Neuronal stem cell (in vitro differentiated cells): ENCODE measurements at places on chromosomes 12 and 14.

DNA sequence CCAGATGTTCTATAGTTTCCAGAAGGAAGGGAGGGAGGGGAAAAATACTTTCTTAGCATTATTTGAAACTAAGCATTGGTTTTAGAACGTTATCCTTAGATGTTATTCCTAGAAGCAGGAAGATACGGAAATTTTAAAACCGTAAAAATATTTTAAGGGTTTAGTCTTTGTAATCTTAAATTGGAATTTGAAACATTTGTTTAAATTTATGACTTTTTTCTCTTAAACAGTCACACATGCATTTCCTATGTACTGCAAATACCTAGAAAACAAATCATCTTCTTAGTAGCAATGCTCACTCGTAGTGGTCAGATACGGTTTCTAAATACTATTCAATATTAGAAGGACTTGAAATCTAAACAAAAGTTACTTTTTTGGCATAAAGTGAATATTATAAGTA lies 282.0 kb downstream of the ERC1 start:
- H3K4me1 ChIP-seq: peaks cover under 1% of the 10 kb centered on the region
- H3K4me3 ChIP-seq: no peak overlapping the region
- no peak overlapping the region for H3K27ac ChIP-seq
- no peak for DNase-seq

DNA sequence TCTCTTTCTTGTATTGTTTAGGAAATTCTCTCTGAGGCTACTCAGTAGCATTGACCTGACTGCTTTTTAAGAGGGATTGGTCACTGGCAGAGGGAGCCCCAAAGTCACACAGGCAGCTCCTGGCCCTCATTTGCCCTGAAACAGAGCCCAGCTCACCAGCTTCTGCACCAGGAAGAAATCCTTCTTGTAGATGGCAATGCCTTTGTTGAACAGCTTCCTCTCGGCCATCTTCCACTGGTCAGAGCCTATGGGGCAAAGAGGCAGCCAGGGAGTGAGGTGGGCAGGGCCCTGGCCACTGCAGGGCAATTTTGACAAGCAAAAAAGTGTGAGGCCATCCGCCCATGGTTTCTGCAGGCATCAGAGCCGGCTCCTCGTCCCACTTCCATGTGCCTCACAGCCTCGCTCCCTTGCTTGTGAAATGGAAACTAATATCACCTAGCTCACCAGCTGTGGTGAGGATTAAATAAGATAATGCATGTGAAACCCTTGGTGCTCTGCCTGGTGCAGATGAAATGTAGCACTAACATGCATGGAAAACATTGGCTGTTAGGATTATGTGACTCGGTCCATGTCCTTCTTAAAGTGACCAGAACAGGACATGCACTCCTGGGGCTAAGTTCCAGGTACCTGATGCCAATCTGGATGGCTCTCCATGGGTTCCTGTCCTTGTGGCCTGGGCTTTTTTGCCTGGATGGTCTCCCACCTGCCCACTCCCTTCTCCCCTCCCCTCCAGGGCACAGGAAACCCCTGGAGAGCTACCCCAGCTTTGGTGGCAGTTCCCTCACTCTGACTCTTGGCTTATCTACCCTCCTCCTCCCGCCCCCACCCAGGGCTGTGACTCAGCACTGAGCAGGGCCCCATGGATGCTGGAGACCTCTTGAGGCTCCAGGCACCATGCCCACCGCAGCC lies 11.2 kb upstream of the PNMA1 start:
- no peak overlapping the region for H3K27ac ChIP-seq
- no peak for DNase-seq
- peaks cover 86% of the 10 kb centered on the region for H3K36me3 ChIP-seq
- peaks cover 17% of the 10 kb centered on the region for H3K4me1 ChIP-seq

- H3K27ac ChIP-seq: no peak overlapping the region
- no peaks in the 10 kb centered on the region for H3K4me1 ChIP-seq
- DNase-seq: no peak
- H3K36me3 ChIP-seq: no peaks in the 10 kb centered on the region
- H3K27me3 ChIP-seq: no peaks in the 10 kb centered on the region
- H3K4me3 ChIP-seq: no peak overlapping the region
Observed at GRCh38 chr12:91973813-91974212, 171.8 kb downstream of the BTG1 start.

GRCh38 chr12:57604992-57605810 lies 577 bp downstream of the DTX3 start:
- H3K27ac ChIP-seq: no peak overlapping the region
- DNase-seq: no peak
- peaks cover 14% of the 10 kb centered on the region for H3K4me1 ChIP-seq
- no peaks in the 10 kb centered on the region for H3K27me3 ChIP-seq
- peaks cover 18% of the 10 kb centered on the region for H3K36me3 ChIP-seq
- H3K4me3 ChIP-seq: peak overlapping the region; percentile 82

- H3K36me3 ChIP-seq: no peaks in the 10 kb centered on the region
- H3K27me3 ChIP-seq: no peaks in the 10 kb centered on the region
- H3K4me3 ChIP-seq: no peak overlapping the region
- no peak overlapping the region for H3K27ac ChIP-seq
- no peak for DNase-seq
- H3K4me1 ChIP-seq: peaks cover 2% of the 10 kb centered on the region
Observed at GRCh38 chr12:65593239-65593701, 231.0 kb upstream of the HMGA2 start.

DNA sequence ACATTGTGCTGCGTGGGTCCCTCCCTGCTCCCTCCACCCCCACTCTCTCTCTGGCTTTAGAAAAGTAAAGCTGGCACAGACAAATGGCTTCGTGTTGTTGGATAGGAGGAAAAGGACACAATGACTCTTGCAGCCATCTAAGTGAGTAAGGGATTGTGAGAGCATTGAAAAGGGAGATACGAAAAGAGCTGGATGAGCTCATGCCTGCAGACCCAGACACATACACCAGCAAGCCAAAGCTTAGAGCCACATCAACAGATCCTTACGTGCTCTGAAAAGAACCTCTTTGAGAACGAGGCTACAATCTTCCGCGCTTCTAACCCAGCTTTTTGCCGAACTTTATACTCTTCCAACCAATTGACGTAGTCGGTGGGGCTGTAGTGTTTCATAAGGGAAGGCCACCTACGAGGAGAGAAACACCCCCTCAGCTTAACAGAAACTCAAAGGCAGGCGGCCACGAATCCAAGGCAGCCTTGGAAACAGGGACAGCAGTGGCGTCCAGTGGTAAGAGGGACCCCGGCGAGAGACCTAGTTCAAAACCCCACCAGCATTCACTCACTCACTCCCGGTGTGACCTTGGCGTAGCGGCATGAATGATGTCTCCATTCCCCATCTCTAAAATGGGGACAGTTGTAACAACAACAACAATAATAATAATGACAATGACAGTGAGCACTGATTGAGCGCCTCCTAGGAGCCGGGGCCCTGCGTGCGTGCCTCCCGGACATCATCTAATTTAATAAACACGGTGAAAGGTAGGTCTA lies 1.1 kb downstream of the FBXO21 start:
- peaks cover 45% of the 10 kb centered on the region for H3K36me3 ChIP-seq
- H3K27ac ChIP-seq: peak overlapping the region; percentile 39
- DNase-seq: peak; percentile 23
- peak overlapping the region; percentile 100 for H3K4me3 ChIP-seq
